Transverse colon (tissue), 4 donors: ENCODE measurements at places on chromosomes 3 and 15. TPM values are rescaled to one million over a fixed set of nuclear protein-coding genes. Genes with fewer than 3 reads are reported as not detected.
A peak's percentile ranks its signal among the peaks of the same experiment; 100 is the strongest.

Gene CPN2
- total RNA-seq = not detected

Gene RYR3
- total RNA-seq = 9.7 TPM

Gene APEH
- total RNA-seq = 108 TPM

Gene SRGAP3
- 20.2 TPM for total RNA-seq

DNA sequence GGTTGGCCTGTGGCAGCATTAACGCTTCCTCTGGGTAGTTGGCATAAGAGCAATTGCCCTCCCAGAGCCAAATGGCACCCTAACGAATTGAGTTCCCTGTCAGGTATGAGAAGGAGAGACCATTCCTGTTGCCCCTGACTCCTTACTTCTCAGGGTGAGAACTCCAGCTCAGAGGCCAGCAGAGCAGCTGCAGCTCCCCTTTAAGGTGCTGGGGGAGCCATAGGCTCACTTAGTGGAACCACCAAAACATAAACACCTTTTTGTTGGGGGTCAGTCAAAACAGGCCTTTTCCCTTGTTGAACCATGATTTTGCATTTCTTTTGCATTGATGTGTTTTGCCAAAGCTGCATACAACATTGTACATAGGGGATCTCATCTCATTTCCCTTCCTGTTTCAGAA, 28.1 kb upstream of the LHFPL4 start:
- DNase-seq = no peak
- no peak overlapping the region for H3K4me3 ChIP-seq
- H3K27me3 ChIP-seq = no peaks in the 10 kb centered on the region
- H3K27ac ChIP-seq = no peak overlapping the region
- H3K4me1 ChIP-seq = no peaks in the 10 kb centered on the region

GRCh38 chr3:117553461-117553860, 843.9 kb downstream of the TUSC7 start:
- H3K36me3 ChIP-seq = no peaks in the 10 kb centered on the region
- H3K27me3 ChIP-seq = no peaks in the 10 kb centered on the region
- no peaks in the 10 kb centered on the region for H3K4me1 ChIP-seq
- no peak overlapping the region for H3K4me3 ChIP-seq
- no peak overlapping the region for H3K27ac ChIP-seq
- DNase-seq = no peak

GRCh38 chr3:11581237-11582190, 62.2 kb downstream of the VGLL4 start:
- H3K36me3 ChIP-seq = no peaks in the 10 kb centered on the region
- peaks cover 46% of the 10 kb centered on the region for H3K4me1 ChIP-seq
- no peaks in the 10 kb centered on the region for H3K27me3 ChIP-seq
- DNase-seq = no peak
- H3K27ac ChIP-seq = peak overlapping the region; percentile 86

DNA sequence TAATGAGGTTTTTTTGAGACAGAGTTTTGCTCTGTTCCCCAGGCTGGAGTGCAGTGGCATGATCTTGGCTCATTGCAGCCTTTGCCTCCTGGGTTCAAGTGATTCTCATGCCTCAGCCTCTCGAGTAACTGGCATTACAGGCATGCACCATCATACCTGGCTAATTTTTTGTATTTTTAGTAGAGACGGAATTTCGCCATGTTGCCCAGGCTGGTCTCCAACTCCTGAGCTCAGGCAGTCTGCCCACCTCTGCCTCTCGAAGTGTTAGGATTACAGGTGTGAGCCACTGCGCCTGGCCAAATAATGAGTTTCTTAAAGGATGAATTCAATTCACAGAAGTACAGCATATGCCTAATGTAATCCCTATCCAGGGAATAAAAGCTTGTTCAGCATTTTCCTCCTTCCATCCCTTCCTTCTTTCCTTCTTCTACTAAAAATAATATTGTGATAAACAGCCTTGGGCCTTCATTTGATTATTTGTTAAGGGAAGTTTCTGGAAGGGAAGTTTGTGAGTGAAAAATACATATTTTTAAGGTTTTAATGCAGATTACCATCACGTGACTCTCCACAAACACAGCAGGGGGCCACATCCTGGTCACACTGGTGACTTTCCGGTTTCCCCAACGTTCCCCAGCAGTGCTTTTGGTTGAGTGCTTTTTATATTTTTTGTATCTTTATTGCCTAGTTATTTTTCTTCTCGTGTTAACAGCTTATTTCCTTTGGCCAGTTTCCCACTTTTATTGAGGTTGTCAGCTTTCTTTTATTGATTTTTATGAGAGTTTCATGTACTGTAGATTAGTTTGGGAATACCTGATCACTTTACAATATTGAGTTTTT, 116.8 kb downstream of the USP13 start:
- no peaks in the 10 kb centered on the region for H3K27me3 ChIP-seq
- peaks cover 15% of the 10 kb centered on the region for H3K4me1 ChIP-seq
- no peak overlapping the region for H3K27ac ChIP-seq
- DNase-seq = no peak
- no peaks in the 10 kb centered on the region for H3K36me3 ChIP-seq
- H3K4me3 ChIP-seq = no peak overlapping the region

DNA sequence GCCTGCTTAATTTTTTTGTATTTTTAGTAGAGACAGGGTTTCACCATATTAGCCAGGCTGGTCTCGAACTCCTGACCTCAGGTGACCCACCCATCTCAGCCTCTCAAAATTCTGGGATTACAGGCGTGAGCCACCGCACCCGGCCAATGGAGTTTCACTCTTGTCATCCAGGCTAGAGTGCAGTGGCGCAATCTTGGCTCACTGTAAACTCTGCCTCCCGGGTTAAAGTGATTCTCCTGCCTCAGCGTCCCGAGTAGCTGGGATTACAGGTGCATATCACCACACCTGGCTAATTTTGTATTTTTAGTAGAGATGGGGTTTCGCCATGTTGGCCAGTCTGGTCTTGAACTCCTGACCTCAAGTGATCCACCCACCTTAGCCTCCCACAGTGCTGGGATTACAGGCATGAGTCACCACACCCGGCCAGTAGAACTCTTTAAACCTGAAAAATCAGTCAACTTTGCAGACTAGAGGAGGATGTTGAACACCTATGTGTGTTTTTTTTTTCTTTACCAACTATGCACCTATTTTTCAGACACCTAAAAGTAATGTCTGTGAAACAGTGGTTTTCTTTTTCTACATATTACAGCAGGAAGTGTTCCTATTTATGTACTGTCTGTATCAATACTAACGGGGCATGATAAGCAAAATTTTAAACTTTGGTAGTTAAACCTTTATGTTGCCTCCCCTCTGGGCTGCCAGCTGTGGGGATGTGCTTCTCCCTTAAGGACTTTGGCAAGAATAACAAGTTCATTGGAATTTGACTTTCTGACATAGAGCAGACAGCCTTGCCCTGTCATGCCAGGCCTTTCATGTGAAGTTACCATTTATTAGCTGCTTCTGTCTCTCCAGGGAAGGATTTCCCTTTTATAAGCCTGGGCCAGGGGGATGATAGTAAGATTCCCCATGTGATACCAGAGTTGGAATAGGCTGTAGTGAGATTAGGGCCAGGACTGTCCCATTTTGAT, 8.1 kb downstream of the ARIH2 start:
- peaks cover 59% of the 10 kb centered on the region for H3K4me1 ChIP-seq
- H3K4me3 ChIP-seq = no peak overlapping the region
- DNase-seq = peak; percentile 11
- no peaks in the 10 kb centered on the region for H3K36me3 ChIP-seq

DNA sequence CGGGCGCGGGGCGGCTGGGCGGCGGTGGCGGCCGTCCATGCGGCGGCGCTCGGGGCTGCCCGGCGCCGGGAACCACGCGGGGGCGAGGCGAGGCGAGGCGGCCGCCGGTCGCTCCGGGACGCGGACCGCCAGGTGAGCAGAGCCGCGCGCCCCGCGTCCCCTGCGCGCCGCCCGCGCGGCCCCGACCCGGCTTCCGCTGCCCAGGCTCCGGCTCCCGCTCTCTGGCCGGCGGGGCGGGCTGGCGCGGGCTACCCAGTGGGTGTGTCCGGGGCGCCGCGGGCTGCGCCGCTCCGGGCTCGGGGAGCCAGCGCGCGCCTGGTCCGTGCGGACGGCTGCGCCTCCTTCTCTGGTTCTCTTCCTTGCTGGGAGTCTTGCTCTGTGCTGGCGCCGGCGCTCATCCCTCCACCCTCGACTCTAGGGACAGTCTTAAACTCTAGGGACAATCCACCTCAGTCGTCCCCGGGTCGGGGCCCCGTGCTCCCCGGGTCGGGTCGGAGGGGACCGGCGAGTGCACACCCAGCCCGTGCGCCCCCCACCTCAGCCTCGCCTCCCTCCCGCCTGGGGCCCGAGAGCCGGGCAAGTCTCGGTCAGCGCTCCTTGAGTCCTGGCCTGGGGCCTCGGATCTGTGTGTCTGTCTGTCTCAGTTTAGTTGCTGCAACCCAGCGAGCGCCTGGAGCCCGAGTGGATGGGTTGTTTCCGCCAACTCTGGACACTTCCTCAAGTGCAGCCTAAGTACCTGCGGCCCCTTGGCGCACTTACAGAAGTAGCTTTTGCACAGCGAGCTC, 488 bp downstream of the THSD4 start:
- H3K27ac ChIP-seq = peak overlapping the region; percentile 71
- peak; percentile 71 for DNase-seq

DNA sequence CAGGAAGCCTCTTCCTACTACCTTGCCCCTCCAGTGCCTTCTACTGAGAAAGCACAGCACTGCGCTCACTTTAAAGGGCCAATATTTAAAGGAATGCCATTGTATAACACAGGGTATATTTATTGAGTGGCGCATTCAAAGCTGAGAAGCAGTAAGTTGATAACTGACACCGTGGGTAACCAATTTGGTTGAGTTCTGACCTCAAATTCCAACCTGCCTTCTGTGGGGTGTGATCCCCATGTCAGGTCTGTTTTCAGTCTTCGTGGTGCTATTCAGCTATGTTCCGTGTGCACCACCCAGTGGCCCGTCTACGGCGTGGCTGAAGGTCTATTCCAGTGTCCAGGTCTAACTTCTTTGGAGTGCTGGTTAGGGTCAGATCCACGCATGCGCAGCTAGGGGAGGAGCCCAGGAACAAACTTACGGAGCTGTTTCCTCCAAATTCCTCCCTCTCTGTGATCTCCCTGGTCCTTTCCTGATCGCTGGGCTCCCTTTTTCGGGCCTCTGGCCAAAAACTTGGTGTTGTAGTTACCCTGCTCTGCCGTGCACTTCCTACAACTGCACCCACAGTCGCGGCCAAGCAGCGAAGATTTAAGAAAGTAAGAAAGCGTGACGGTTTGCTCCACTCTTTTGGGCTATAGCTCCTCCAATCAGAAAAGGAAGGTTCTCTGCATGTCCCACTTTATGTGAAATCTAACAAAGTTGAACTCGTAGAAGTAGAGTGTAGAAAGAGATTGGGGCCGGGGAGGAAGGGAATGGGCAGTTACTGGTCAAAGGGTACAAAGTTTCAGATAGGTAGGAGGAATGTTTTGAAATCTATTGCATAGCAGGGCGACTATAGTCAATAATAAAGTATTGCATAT, 7.7 kb downstream of the LRRC2 start:
- H3K4me3 ChIP-seq = no peak overlapping the region
- no peaks in the 10 kb centered on the region for H3K4me1 ChIP-seq
- H3K27me3 ChIP-seq = no peaks in the 10 kb centered on the region
- H3K27ac ChIP-seq = peak overlapping the region; percentile 80
- DNase-seq = peak; percentile 83

- DNase-seq = no peak
- H3K27me3 ChIP-seq = no peaks in the 10 kb centered on the region
- peaks cover 4% of the 10 kb centered on the region for H3K4me1 ChIP-seq
- H3K36me3 ChIP-seq = no peaks in the 10 kb centered on the region
These were observed 28.6 kb upstream of the RAB7A start for GRCh38 chr3:128697341-128697740.

GRCh38 chr15:70048198-70048565, 49.5 kb downstream of the TLE3 start:
- DNase-seq = no peak
- no peaks in the 10 kb centered on the region for H3K27me3 ChIP-seq
- no peaks in the 10 kb centered on the region for H3K4me1 ChIP-seq
- H3K36me3 ChIP-seq = no peaks in the 10 kb centered on the region
- H3K27ac ChIP-seq = peak overlapping the region; percentile 50

GRCh38 chr3:48915296-48915695, 3.3 kb upstream of the ARIH2 start:
- H3K4me1 ChIP-seq = peaks cover 7% of the 10 kb centered on the region
- H3K27ac ChIP-seq = no peak overlapping the region
- no peak overlapping the region for H3K4me3 ChIP-seq
- H3K36me3 ChIP-seq = no peaks in the 10 kb centered on the region
- DNase-seq = no peak

- H3K27ac ChIP-seq = no peak overlapping the region
- no peak for DNase-seq
- H3K27me3 ChIP-seq = no peaks in the 10 kb centered on the region
- no peak overlapping the region for H3K4me3 ChIP-seq
- H3K36me3 ChIP-seq = no peaks in the 10 kb centered on the region
- no peaks in the 10 kb centered on the region for H3K4me1 ChIP-seq
These were observed 352.0 kb downstream of the GAP43 start for GRCh38 chr3:115975353-115975752.

GRCh38 chr3:46690798-46691197, 2.7 kb downstream of the ALS2CL start:
- H3K36me3 ChIP-seq = no peaks in the 10 kb centered on the region
- DNase-seq = peak; percentile 83
- H3K27me3 ChIP-seq = no peaks in the 10 kb centered on the region
- peak overlapping the region; percentile 60 for H3K27ac ChIP-seq
- peaks cover 34% of the 10 kb centered on the region for H3K4me1 ChIP-seq

GRCh38 chr15:75823860-75824613, 19.2 kb upstream of the UBE2Q2 start:
- H3K4me1 ChIP-seq = no peaks in the 10 kb centered on the region
- no peak overlapping the region for H3K27ac ChIP-seq
- H3K4me3 ChIP-seq = no peak overlapping the region
- H3K36me3 ChIP-seq = no peaks in the 10 kb centered on the region

DNA sequence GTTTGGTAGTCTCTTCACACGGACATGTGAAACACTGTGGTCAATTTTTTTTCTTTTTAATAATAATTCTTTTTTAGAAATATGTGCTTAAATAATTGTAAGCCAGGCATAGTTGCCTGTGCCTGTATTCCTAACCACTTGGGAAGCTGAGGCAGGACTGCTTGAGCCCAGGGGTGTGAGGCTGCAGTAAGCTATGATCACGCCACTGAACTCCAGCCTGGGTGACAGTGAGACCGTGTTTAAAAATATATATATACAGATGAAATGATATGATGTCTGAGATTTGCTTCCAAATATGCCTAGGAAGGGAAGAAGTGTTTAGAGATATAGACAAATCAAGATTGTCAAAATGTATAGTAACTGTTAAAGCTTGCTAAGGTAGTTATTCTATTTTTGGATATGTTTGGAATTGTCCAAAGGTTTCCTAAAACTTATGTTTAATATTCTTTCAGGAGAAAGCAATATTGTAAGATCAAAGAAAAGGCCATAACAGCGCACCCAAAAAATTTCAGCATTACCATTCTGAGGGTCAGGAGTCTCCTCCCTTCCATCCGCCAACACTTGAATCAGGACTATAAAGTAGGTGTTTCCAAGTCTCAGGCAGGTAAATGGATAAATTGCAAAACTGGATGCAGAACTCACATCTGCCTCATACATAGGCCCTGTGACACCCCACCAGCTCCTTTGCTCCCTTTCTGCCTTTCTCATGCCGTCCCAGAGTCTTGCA, 532 bp upstream of the SELENOT start:
- peaks cover 19% of the 10 kb centered on the region for H3K4me1 ChIP-seq
- no peak for DNase-seq
- no peak overlapping the region for H3K4me3 ChIP-seq
- no peaks in the 10 kb centered on the region for H3K36me3 ChIP-seq
- no peaks in the 10 kb centered on the region for H3K27me3 ChIP-seq
